ENCODE measurements at places on chromosomes 5 and 9. TPM values are rescaled to one million over a fixed set of nuclear protein-coding genes. Genes with fewer than 3 reads are reported as not detected.
A peak's percentile ranks its signal among the peaks of the same experiment; 100 is the strongest.

DNA sequence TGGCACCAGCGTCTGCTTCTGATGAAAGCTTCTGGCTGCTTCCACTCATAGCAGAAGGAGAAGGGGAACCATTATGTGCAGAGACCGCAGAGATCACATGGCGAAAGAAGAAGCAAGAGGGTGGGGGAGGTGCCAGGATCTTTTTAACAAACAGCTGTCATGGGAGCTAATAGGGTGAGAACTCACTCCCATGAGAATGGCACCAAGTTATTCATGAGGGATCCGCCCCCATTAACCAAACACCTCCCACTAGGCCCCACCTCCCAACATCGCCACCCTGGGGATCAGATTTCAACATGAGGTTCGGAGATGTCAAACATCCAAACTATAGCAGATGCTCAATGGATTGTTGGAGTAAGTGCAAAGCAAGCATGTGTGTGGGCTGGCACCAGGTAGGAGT, 125.8 kb upstream of the SLIT3 start:
- no peak for DNase-seq

DNA sequence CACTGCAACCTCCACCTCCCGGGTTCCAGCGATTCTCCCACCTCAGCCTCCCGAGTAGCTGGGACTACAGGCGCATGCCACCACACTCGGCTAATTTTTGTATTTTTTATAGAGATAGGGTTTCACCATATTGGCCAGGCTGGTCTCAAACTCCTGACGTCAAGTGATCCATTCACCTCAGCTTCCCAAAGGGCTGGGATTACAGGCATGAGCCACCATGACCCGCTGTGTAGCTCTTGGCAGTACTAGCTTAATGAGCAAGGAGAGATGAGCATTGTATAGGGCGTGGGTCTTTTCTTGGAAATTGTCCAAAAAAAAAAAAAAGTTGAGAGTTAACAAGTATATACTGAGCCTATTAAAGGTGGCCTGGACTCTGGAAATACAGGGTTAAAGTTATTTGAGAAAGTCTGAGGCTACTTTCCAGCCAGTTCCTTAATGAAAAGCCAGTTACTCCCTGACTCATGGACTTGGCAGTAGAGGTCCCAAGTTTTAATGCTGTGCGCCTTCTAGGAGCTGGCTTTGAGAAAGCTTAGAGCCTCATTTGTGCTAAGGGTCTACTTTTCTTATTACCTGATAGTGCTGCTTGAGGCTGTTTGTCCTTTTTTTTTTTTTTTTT, 4.2 kb upstream of the FGF18 start:
- DNase-seq = no peak

DNA sequence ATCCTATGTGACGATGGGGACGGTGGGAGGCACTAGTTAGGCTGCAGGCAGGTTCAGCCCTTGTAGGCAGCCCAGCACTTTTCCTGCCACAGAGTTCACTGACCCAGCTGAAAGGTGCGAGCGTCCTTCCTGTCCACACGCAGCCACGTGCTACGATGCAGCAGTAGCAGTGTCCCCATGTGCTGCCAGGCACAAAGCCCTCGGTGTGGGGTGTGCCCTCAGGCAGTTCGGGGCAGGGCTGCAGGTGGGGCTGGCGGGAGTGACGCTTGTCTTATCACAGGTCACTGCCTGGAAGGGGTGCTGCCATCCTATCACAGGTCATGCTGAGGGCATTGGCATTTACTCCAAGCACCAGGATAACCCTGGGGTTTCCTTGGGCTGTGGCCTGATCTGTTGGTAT, 46.8 kb upstream of the CLPTM1L start:
- DNase-seq = peak; percentile 9

DNA sequence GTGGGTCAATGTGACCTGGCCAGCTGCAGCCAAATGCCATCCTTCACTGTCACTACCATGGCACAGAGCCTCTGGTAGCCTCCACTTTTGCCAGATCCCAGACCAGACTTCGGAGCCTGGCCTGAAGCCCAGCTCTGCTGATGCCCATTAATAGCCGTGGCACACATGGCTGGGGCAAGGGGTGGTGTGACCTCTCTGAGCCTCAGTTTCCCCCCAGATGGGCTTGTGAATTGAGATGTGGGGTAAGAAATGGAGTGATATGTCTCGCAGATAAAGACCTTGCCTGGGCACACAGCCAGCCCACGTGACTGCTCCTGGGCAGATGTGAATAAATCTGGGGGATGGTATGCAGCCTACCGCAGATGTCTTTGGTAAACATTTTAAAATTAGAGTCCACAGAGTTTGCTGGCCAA, 13.9 kb downstream of the SUSD3 start:
- DNase-seq = no peak

GRCh38 chr5:135705141-135705631, 126.4 kb upstream of the CXCL14 start:
- DNase-seq = no peak

GRCh38 chr5:122885891-122886290, 40.5 kb downstream of the SNX24 start:
- DNase-seq = no peak

DNA sequence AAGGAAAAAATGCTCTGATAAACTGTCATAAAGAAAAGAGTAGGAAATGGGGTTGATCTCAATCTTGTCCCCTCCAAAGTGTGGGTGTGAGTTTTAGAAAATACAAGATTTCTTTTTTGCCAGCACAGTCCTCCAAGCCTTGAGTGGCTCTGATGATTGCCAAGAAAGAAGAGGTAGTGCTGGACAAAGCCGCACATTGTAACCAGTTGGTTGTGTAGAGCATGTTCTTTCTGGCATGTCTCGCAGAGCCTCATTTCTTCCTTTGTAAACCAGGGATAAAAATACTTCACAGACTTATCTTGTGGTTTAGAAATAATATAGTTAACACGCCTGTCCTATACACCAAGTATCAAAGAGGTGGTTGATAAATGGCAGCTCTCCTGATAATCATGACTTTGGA, 30.4 kb downstream of the PRLR start:
- DNase-seq = no peak

Gene CAVIN4
- 32.9 TPM for total RNA-seq
